Stromal cell of bone marrow (primary cell): ENCODE measurements at places on chromosomes 1 and 21.
A peak's percentile ranks its signal among the peaks of the same experiment; 100 is the strongest.

DNA sequence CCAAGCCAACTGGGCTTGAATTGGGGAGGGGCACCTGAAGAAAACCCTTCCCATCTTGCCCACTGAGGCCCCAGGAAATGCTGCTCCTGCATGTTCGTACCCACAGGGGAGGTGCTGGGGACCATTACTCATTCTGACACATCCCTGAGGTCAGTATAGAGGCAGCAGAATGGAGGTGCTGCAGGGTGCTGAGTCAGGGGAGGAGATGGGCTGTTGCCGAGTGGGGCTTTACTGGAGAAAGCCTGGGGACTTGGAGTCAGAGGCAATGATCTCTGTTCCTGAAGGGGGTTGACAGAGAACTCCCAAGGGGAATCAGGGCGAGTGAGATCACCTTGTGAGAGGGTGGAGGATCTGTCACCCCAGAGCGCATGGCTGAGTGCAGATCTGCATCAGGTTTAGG, 40.2 kb upstream of the KCNA10 start:
- no peak for DNase-seq

GRCh38 chr1:61190153-61190552, 107.8 kb downstream of the NFIA start:
- no peak for DNase-seq

DNA sequence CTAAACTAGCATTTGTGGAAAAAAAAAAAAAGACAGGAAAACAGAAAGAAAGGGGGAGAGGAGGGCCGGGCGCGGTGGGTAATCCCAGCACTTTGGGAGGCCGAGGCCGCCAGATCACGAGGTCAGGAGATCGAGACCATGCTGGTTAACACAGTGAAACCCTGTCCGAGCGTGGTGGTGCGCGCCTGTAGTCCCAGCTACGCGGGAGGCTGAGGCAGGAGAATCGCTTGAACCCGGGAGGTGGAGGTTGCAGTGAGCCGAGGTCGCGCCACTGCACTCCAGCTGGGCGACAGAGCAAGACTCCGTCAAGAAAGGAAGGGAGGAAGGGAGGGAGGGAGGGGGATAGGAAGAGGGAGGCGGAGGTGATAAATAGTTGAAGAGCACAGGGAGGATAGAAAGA, 54.7 kb downstream of the LBR start:
- no peak for DNase-seq

- no peak for DNase-seq
Observed at GRCh38 chr1:28577052-28577678, 14.9 kb upstream of the RAB42 start.

- DNase-seq: no peak
Observed at GRCh38 chr21:26835714-26836265, 9.4 kb downstream of the ADAMTS1 start.

- DNase-seq: peak; percentile 67
Observed at GRCh38 chr1:208004851-208005250, 93.9 kb upstream of the CD34 start.

GRCh38 chr1:173503391-173503790, 26.3 kb downstream of the PRDX6 start:
- no peak for DNase-seq

- no peak for DNase-seq
Observed at GRCh38 chr1:21933397-21934248, 3.5 kb downstream of the HSPG2 start.

DNA sequence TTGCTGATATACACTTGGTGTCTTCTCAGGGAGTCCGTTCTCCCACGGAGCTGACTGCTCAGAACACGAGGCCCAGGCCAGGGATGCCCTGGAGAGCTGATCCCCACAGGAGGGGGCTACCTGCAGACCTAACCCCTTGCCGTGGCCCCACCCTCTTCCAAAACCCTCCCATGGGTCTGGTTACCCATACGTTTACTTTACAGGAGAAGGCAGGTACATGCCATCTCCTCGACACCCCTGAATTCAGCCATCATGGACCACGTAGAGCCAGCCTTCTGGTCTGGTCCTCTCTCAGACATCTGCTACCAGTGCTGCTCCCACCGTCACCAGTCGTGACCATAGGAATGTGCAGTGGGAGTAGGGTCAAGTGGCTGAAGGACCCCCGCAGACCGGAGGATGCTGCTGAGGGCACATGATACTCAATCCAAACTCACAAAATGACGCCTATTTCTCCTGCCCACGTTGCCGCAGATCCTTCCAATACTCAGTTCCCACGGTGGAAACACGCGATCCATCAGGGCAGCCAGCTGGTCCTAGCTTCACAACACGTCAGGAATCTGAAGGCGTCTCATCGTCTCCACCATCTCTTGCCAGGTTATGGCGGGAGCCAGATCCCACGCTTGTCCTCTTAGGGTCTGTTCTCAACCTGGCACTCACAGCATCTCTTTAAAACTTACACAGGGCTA, 26.7 kb downstream of the PGBD5 start:
- no peak for DNase-seq

DNA sequence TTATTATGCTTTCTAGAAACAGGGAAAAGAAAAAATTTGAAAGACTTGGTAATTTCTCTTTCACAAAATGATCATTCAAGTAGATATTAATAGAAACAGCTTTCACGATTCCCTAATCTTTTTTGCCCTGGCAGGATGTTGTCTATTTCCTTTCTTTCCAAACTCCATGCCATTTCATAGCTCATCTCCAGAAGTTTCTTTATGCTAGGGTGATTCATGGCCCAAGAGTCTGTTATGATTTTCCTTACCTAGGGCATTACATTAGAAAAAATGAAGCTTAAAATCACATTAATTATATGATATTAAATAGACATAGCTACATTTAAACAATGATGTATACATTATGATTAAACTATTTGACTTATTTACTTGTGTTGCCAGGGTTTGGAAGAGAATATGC, 762.1 kb downstream of the LTN1 start:
- no peak for DNase-seq

DNA sequence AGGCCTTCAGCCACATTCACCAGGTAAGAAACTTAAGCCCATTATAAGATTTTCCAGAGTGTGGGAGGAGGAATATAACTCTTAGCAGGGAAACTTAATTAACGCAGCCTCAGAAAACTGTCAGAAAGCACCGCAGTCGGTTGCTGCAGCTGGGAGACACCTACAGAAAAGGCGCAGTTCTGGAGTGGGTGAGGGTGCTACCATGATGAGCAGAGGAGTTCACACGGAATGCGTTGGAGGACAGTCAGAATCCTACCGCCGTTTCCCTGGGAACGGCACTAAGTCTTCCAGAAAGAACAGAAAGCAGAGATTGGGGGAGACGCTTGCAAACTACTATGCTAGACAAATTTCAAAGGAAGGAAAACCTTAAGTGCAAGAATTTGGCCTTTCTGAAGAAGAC, 6.4 kb downstream of the ACTN2 start:
- DNase-seq: no peak

GRCh38 chr1:53023546-53023945, 38.5 kb upstream of the PODN start:
- no peak for DNase-seq
